ENCODE measurements at places on chromosomes 6 and 20.

GRCh38 chr6:147930745-147931144, 411.9 kb upstream of the SASH1 start:
- no peak for DNase-seq

- DNase-seq: no peak
Observed at GRCh38 chr20:62294516-62294915, 8.3 kb upstream of the ADRM1 start.

DNA sequence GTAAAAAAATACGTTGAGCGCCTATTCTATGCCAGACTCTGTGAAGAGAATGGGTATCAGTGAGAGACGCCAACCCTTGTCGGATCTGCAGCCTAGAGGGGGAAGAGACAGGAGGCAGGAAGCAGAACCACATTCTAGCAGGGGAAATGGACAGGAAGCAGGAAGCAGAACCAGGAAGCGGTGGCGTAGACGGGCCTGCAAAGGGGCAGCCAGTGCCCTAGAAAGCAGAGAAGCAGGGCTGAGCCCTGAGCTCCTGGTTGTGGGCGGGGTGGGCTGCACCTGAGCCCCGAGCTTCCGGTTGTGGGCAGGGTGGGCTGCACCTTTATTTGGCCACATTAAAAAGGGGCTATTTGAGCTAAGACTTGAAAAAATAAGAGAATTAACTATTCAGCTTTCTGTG, 71.9 kb downstream of the FAM120B start:
- no peak for DNase-seq

- DNase-seq: no peak
Observed at GRCh38 chr6:100435299-100435698, 29.4 kb downstream of the SIM1 start.

- DNase-seq: no peak
Observed at GRCh38 chr20:23092861-23093495, 6.9 kb upstream of the CD93 start.

- no peak for DNase-seq
Observed at GRCh38 chr6:10403385-10404106, 11.3 kb downstream of the TFAP2A start.

DNA sequence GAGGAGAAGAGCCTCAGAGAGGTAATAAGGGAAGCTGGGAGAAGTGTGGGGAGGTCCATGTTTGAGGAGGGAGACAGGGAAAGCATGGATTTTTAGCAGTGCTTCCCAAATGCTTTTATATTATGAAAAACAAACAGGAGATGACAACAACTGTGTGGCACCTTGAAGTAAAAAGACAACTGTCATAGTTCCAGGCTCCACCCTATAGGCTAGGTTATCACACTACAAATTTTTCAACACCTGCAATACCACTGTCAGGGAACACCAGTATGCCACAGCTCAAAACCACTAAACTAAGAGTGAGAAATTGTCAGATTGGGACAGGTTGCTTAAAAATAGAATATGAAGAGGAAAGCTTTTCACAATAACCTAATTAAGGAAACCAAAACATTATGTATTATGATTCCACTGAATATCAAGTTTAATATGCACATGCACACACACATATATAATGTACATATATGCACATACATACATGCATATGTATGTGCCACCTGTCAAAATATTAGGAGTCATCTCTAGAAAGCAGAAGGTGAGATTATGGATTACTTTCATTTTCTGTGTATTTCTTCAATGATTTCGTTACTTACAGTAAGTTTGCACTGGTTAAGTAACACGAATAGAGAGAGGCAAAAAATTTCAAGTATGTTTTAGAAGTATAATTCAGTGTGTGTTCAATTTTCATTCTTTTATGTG, 261.2 kb downstream of the PTPRK start:
- DNase-seq: no peak

DNA sequence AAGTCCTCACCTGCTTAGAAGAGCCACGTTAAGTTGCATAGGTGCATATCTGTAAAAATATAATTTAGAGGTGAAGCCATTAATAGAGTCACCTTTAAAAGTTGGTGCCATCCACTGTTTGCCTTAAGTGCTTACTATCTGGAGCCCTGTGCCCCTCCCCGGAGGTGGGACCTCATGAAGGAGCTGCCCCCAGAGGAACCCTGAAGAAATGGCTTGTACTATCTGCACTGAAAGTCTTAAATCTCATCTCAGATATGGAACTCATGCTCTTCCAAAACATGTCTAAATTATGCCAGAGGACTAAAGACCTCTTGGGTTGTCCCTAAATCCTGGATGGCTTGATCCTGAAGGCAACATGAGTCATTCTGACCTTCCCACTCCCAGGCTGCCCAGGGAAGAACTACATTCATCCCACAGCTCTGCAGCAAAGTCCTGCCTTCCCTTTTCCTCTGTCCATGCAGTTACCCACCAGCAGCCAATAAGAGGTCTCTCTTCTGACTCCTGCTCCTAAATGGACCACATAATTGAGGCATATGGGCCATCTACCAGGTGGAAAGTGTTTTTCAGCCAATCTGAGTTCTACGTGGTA, 85.3 kb downstream of the ASXL1 start:
- no peak for DNase-seq

DNA sequence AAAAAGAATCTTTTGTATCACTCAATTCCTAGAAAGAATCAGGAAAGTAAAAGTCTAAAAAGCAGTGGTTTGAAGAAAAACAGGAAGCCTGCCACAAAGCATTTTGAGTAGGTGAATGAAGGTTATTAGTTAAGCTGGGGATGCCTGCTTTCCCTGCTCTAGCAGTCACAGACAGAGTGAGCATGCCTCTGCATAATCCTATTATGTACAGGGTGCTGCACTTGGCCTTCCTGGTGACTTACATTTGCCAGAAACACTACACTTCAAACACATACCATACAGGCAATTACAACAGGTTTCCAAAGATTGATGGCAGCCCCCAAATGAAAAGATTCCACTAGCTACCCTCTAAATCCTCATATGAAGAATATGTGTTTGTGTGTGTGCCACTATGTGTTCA, 130.8 kb downstream of the TPBG start:
- DNase-seq: no peak

DNA sequence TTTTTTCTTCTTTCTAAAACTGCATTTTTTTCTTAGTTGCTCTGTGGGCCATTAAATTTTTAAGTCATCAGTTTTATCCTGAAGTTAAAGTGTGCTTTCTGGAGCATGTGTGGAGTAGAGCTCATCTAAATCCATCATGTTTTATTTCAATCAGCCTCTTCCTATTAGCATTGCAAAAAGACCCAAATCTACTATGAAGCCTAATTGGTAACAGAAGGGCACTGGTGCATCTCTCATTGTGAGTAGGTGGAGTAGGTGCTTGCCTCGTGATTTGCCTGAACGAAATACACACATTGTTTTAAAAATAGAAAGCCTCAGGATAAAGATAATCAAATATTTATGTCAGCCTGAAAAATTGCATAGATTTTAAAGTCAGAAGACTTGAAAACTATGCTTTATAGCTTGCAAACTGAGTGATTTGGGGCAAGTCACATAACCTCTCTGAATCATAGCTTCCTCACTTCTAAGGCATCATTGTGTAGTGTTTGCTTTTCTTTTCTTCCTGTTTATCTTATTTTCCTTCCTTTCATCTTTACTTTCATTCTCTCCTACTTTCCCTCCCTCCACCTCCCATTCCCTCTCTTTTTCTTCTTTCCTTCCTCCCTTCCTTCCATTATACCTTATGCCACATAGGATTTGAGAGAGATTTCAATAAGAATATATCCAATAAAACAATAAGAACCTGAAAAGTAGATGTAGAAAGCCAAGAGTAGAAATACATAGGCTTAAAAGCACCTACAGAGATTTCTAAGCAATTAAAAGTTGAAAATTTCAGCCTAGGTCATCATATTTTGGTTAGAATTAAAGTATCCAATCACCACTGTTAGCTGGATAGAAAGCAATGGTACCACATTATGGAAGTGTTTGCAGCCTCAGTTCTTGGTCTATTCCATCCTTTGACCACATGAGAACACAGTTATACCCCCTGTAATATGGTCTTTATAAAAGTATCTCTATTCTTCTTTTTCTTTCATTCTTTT, 49.6 kb upstream of the RNF146 start:
- DNase-seq: no peak

GRCh38 chr6:43865932-43866645, 96.1 kb downstream of the VEGFA start:
- no peak for DNase-seq

GRCh38 chr6:169230322-169230665, 23.4 kb downstream of the THBS2 start:
- DNase-seq: no peak

GRCh38 chr20:8583012-8583565, 451.0 kb downstream of the PLCB1 start:
- DNase-seq: no peak

GRCh38 chr6:88519301-88520016, 353.3 kb upstream of the CNR1 start:
- no peak for DNase-seq

- DNase-seq: no peak
Observed at GRCh38 chr20:46945465-46945864, 50.8 kb downstream of the EYA2 start.

DNA sequence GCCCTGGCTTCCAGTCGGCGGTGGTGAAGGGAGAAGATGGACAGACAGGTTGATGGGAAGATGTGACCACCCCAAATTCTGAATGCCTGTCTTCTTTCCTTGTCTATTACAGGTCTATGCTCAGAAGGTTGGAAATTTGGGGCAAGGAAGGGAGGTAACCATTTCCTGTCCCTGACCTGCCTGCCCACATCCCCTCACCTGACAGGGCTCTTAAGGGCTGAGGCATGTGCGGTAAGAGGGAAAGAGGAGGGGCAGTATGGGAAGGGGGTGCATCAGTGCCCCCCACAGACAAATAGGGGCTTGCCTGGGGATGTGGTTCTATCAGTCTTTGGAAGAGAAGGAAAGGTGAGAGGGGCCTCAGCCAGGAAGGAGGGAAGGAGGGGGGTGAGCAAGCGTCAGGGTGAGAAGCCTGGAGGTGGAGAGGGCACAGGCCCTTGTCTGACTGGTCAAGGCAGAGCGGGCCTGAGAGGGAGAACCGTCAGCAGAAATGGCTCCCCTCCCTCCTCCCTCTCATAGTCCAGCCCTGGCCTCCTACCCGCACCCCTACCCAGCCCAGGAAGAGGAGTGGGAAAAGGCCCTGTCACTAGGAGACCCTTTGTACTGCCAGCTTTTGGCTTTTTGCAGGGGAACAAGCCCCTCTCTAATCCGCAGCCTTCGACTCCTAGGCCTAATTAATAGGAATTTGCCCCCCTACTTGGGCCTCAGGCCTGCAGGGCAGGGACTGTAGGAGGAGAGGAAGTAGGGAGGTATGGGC, 104.4 kb upstream of the FOXP4 start:
- DNase-seq: no peak

- DNase-seq: no peak
Observed at GRCh38 chr6:132964101-132964867, 149.9 kb downstream of the RPS12 start.

GRCh38 chr6:101453221-101453620, 59.7 kb downstream of the GRIK2 start:
- DNase-seq: no peak

DNA sequence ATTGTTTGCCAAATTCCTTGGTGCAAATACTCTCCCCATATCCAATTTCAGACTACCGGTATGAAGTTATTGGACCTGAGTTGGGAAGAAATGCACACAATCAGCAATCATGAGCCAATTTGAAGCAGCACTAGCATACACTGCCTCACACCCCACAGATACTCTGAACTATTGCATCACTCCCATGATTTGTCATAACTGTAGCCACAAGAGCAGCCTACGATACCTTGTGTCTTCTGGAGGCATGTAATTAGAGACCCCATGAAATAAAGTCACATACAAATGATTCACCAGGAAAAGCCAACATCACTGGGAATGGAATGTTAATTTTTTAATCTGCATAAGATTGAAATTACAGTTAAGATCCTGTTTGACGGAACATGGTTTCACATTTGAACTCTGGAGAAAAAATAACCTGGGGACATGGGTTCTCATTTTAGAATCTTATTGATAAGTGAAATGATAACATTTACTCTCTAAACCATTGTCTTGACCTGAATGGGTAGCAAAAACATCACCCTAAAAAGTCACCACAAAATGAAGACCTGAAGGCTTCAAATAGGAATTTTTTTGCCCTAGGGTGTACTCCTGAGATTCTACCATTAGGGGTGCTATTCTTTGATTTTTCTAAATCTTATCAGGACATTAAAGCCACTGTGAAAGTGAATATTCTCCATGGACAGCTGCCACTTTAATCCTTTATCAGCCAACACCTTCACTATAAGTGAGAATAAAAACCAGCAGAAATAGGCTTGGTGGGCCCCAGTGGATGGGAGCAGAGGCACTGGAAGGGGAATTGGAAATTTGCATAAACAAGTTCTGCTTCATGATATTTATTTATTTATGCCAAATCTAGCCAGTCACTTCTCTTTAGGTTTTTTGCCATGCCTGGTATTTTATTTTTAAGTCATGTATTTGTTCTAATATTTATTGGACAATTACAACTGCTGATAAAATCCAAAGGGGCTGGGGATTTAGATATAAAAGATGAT, 34.5 kb upstream of the HBS1L start:
- DNase-seq: no peak

DNA sequence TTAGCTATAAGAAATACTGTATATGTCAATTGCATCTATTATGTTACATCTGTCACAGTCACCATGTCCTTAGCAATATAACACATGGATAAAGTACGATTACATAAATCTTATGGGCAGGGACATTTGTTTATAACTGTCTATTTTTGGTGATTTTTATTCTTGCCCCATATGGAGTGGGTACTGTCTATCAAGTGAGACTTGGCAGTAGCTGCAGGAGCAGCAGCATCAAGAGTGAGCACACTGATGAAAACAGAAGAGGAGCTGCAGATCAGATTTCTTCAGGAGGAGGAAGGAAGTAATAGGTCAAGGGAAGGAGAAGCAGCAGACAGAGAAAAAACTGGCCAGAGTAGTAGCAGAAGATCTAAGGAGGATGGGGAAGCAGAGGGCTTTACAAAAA, 516.7 kb downstream of the C6orf118 start:
- no peak for DNase-seq

DNA sequence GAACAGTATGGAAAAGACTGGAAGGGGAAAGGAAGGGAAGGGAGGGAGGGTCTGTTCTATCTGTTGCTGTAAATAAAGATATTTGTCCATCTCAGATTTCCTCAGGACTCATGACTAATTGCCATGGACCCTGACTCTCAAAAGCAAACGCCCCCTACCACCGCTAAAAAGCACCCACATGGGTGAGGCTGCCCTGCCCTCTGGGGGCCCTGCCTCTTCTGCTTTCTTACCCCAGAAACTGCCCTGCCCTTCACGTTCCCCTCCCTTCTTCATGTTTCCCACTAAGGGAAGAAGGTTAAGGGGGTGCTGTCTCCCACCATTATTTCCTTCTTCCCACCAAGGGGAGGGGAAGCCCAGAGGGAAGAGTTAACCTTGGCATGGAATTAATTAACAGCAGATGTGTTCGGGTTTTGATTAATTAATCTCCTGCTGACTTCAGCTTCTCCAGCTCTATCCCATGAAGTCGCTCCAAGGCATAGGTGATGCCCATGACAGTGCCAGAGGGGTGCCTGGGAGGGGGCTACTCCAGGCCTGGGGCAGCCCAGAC, 16.0 kb downstream of the MDFI start:
- DNase-seq: no peak

Data from GM19239 (cell line).